Smooth muscle cell of the brain vasculature (primary cell): ENCODE measurements at places on chromosomes 3 and 15.

GRCh38 chr3:133466531-133467386 is 66.9 kb downstream of the BFSP2 start:
- no peak for DNase-seq

GRCh38 chr3:157861076-157861765 is 245.0 kb downstream of the SHOX2 start:
- DNase-seq, result no peak

DNA sequence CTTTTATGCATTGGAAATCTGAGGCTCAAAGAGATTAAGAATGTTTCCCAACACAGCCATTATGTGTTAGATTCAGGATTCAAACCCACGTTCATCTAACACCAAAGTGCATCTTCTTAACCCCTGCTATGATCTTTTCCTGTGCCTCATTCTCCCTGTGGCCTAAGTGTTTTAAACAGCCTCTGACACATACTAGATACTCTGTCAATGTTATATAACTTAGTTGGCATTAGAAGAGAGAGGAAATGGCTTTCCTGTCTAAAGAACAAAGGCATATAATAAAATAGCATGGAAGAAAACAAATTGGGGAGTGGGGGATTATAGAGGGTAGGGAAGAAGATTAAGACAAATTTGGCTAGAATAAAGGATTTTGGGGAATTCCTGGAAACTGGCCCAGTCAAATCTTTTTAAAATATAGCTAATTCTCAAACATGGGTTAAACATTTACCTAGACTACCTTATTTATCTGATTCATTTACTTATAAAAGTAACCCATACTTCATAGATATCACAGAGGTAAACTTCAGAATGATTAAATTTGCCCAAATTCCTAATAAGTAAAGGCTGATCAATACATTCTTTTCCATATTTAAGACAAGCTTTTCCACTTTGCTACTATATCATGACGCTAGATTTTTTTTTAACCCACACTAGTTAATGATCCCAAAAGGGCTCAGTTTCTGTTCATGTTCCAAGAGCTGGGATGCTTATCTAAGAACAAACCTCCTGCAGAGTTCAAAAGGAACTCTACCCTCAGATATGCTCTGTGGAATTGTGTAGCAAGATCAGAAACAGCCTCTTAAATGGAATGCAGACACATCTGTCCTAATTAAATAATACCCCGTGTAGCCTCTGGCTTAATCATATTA is 122.9 kb upstream of the PTPRG start:
- no peak for DNase-seq

DNA sequence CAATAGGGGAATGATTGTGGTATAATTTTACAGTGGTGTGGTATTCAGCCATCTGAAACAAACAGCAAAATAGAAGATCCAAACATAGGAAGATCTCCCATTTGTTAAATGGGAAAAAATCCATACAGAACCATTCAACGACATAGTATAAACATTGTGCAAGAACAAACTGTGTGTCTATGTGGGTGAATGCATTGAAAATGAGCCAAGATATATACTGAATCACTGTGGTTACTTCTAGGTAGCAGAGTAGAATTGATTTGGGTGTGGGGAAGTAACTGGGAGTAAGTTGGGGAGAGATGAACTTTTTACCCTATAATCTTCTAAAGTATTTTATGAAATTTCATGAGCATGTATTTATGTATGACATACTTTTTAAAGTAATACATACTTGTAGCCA is 123.1 kb upstream of the UMPS start:
- DNase-seq, result peak; percentile 28

DNA sequence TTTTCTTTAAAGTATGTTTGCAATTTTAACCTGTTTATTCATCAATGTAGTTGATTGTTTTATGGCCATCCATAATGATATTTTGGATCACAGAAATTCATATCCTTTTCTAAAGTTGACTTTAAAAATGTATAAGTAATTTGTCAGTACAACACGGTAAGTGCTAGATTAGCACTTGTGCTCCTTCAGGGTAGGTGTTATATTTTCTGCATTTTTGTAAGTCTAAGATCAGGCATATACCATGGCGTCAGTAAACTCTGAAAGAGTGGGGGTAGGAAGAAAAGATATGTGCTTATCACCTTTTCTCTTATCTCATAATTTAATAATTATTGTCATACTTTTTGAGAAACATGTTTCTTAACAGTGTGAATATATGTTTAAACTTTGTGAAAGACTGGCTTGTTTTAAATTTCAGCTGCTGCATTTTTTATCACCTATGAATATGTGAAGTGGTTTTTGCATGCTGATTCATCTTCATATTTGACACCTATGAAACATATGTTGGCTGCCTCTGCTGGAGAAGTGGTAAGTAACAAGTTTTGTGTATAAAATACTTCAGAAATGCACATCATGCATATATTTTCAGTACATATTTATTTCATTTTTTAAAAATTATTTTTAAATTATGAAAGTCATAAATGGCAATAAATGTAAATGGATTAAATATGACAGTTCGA is 22.1 kb downstream of the SLC25A26 start:
- no peak for DNase-seq

- DNase-seq, result no peak
These were observed 45.9 kb downstream of the HRH1 start for GRCh38 chr3:11199902-11200845.

DNA sequence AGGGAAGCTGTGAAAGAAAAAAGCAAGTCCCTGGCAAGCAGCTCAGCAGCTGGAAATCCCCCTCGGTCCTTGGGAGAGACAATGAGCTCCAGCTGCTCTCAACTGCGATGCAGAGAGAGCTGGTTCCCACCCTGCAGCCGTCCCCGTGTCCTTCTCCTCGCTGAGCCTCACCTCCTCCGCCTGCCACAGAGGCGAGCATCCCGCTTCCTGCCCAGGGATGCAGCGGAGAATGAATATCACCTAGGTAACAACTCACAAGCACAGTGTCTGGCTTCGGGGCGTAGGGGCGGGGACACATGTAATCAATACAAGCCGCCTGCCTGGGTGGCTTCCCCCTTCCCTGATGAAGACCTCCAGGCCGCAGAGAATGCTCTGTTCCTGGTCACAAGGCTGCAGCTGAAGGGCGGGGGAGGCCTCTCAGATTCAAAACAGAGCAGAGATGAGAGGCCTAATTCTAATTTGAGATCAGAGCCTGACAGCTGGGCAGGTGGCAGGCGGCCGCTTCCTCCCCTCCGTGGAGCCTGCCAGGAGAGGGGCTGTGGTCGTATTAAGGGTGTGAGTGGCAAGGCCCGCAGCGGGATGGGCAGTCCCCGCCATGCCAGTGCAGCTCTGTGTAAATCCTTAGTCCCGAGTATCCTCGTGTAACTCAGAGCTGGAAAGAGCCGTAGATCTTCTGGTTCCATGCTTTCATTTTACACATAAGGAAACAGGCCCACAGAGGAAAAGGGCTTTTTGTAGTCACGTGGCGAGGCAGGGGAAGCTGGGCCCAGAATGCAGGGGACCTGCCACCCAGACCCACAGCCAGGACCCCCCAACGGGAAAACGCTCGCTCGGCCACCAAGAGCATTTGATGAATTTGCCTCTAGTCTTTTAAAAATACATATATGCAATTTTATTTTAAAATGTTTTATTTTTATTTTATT is 24.3 kb downstream of the ZDHHC19 start:
- no peak for DNase-seq

- DNase-seq, result no peak
These were observed 104.6 kb upstream of the SELENOK start for GRCh38 chr3:53996141-53996874.

- DNase-seq, result no peak
These were observed 350.6 kb upstream of the IL12A start for GRCh38 chr3:159637883-159638542.

GRCh38 chr3:36511791-36512486 is 131.6 kb downstream of the STAC start:
- DNase-seq, result no peak

GRCh38 chr15:19973718-19974117 is 567.9 kb downstream of the GOLGA6L6 start:
- DNase-seq, result no peak

- no peak for DNase-seq
These were observed 63.3 kb downstream of the DOCK3 start for GRCh38 chr3:50737906-50738598.

- no peak for DNase-seq
These were observed 14.8 kb upstream of the TMEM108 start for GRCh38 chr3:133023362-133023761.

GRCh38 chr3:61761694-61762430 is 200.5 kb downstream of the PTPRG start:
- no peak for DNase-seq

DNA sequence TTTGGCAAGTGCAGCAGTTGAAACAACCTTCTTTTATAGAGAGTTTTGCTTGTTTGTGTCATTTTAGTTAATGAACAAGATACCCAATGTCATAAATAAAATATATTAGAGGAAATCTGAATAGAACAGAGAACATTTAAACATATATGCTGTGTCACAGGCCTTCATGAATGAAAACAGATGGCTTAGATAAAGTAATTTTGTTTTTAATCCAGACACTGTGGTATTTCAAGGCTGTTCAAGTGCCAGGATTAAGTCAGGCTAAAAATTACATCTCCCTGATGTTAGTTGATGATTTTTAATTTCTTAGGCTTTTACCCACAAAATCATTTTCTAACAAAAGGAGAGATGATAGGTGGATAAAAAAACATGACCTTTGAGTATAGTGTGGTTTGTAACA is 4.9 kb upstream of the ACKR4 start:
- DNase-seq, result no peak

DNA sequence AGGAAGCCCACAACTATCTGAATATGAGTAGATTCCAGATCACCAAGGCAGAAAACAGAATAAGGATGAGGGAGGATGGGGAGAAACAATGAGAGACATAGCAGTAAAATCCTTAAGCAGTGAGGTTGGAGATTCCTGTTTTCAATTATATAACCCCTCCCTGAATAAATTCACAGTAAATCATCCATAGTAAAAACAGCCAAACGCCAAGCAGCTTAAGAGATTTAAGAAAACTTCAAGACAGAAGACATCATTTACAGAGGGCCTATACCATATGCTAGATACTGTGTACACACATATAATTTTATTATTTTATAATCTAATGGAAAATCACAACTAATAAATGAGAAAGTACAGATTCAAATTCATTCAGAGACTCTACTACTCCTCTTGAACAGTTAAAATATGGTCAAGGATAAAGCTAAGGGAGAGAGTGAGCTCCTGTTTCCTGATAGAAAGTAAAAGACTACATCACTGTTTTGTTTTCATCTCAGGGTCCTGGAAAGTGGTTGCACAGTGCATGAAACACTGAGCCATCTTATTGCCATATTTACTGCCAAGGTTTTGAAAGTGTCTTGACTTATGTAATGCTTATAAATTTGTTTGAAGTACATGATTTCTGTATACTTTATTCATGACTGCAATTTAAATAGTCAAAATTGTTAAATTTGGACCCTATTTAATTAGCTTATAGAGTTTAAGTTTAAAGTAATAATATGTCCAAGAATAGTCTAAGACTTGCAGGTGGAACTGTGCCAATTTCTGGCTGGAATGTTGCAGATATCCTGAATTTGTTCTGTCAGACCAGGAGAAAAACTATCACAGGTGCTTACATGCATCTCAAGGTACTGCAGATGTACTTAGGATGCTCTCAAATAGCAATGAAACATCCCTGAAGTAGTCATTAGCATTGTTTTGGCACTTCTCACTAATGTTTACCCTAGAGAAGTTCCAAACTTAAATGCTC is 141.4 kb downstream of the TBL1XR1 start:
- no peak for DNase-seq

GRCh38 chr3:138479438-138479863 is 45.0 kb downstream of the ESYT3 start:
- DNase-seq, result no peak

DNA sequence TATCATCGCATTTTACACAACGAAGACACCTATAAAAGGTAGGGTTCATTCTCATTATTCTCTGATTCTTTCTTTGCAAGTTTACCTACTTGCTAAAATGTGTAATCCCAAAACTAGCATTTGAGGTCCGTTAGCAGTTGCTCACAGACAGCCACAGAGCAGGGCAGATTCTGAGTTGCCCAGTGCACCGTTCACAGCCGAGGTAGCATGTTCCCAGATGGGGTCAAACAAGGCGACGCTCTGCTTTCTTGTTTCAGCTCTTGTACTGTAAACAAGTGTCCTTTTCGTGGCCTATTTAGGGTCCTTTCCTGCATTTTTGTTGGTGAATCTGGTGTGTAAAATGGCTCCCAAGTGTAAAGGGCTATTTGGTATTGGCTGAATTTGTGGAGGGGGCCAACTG is 3.1 kb downstream of the PPP1R2 start:
- DNase-seq, result no peak

DNA sequence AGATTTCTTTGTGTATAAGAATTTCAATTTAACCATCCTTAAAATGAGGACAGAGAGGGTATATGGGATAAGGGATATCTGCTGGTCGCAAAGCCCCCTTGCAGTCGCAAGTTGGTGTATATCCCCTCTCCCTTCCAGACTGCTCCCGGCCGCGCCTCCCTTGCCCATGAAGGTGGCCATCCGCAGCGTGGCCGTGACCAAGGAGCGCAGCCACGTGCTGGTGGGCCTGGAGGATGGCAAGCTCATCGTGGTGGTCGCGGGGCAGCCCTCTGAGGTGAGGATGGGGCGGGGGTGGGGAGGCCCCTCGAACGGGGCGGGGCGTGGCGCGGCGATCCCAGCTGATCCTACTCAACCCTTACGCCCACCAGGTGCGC is 29.4 kb downstream of the NBEAL2 start:
- no peak for DNase-seq

- no peak for DNase-seq
These were observed 506.2 kb upstream of the ZNF385D start for GRCh38 chr3:22257252-22257651.

- no peak for DNase-seq
These were observed 137.9 kb upstream of the LIPC start for GRCh38 chr15:58293622-58294550.

- DNase-seq, result no peak
These were observed 50.0 kb upstream of the SMAD6 start for GRCh38 chr15:66651913-66652642.

DNA sequence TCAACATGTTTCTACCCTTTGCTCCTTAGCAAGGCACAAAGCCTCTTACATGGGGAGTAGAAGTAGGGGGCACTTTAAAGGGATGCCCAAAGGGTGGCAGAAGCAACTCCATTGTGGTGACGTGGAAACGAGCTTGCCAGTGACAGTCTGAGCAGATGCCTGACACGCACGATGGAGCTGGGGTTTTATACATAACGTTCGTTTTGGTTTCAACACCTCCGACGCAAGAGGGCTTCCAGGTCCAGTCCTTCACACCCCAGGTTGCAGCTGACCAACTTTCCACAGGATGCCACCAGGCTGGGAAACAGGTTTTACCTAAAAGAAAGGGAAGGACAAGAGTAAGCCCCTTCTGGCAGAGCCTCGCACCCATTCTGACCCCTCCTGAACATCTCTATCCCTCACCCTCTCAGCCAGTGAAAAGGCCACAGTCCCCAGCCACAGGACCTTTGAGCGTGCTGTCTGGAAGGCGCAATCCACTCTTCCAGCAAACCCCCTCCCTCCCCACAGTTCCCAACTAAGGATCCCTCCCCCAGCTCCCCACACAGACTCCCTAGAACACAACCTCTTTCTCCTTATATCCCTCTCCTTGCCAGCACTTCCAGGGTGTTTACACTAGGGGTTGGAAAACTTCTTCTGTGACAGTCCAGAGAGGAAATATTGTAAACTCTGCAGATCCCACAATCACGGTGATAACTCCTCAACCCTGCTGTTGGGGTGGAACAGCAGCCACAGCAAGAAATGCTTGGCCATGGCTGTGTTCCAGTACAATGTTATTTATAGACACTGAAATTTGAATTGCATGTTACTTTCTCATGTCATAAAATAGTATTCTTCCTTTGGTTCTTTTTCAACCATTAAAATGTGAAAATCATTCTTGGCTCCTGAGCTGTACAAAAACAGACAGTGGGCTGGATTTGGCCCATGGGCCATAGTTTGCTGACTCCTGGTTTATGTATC is 36.2 kb downstream of the FAM174B start:
- DNase-seq, result no peak
